ENCODE measurements at places on chromosomes 7 and 10.

- no peak for DNase-seq
These were observed 25.4 kb downstream of the TBATA start for GRCh38 chr10:70759781-70760180.

GRCh38 chr10:14971867-14972448 is 12.8 kb downstream of the MEIG1 start:
- peak; percentile 9 for DNase-seq

GRCh38 chr7:45242698-45243097 is 85.1 kb downstream of the RAMP3 start:
- DNase-seq, result no peak

GRCh38 chr10:368579-369220 is 233.4 kb downstream of the ZMYND11 start:
- no peak for DNase-seq

DNA sequence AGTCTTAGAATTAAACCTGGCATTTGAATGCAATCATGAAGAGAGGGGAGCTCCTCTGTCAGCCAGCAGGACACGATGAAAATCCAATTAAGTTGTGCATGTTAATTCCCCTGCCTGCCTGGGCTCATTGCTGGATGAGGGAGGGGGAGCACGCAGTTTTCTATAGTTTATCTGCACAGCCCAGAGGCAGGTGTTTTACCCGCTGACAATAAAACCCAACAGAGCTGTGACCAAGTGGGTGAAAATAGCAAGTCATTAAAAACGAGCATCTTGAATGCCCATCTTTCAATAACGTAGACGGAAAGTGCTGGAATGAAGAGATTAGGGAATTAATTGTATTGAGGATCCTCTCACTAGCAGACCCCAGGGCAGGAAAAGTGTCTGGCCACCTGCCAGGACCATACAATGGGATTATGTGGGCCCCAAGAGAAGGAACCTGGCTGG is 100.1 kb upstream of the FAM20C start:
- no peak for DNase-seq

DNA sequence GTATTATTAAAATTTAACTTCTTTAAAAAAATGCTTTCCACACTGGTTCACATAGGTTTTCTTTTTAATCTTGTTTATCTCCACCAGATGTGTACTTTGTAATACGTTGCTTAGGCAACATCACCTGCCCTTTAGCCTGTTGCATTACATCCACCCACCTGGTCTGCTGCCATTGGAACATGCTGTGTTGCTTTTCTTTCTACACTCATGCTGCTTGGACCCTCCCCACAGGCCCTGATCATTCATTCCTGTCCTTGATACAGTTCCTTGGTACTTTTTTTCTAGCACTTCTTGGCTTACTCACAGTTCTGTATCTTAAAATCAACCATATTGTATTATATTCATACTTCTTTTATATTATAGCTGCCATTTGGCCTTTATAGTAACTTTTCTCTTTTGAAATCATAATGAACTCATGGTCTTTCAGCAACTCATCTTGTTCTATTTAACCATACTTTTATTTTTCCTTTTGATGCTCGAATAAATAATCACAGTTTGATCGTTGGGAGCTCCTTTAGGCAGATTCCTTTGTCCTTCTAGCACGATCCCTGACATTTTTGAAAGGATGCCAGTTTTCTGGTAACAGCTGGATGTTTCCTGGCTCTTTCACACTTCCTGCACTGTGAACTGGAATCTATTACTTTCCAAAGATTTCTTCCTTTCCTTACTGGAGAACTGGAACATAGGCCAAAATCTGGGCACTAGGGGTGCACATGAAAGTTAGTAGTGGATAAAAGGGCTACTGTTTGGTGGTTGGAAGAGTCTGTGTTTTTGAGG is 125.1 kb downstream of the CDK14 start:
- no peak for DNase-seq
